ENCODE measurements at places on chromosomes 12 and 14. TPM values are rescaled to one million over a fixed set of nuclear protein-coding genes. Genes with fewer than 3 reads are reported as not detected.

GRCh38 chr12:1702713-1703112, 11.8 kb downstream of the ADIPOR2 start:
- DNase-seq = no peak

The GALNT16 gene
- total RNA-seq = 6.4 TPM

DNA sequence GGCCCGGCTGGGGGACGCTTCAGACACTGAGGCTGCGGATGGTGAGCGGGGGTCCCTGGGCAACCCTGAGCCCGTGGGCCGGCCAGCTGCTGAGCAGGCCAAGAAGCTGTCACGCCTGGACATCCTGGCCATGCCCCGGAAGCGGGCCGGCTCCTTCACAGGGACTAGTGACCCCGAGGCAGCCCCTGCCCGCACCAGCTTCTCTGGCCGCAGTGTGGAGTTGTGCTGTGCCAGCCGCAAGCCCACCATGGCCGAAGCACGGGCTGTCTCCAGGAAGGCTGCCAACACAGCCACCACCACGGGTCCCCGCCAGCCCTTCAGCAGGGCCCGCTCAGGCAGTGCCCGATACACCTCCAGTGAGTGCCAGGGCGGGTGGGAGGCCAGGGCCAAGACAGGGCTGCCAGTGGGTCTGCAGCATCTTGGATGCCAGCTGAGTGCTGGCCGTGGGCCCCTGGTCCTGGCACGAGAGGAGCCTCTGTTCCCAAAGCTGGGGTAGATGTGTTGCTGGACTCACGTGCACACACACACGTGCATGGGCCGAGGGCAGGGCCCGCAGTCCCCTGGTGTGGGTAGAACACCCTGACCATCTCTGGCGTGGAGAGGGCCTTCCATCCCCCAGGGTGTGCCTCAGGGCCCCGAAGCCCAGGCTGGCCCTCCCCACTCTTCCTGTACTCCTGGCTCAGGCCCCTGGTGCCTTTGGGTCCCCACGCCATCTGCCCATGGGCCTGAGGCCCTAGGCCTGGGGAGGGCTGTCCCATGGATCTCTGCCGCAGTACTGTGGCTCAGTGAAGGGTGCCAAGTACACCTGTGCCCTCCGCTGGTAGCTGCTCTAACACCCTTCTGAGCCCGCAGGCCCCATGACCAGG, 22.8 kb downstream of the CEP170B start:
- peak; percentile 25 for DNase-seq

- DNase-seq = no peak
Observed at GRCh38 chr14:67395876-67396189, 16.1 kb downstream of the PLEK2 start.

GRCh38 chr12:49098035-49098451, 3.4 kb upstream of the DHH start:
- DNase-seq = no peak

GRCh38 chr14:97458255-97458654, 661.1 kb downstream of the VRK1 start:
- no peak for DNase-seq

- DNase-seq = no peak
Observed at GRCh38 chr14:94702629-94703028, 67.3 kb downstream of the GSC start.

DNA sequence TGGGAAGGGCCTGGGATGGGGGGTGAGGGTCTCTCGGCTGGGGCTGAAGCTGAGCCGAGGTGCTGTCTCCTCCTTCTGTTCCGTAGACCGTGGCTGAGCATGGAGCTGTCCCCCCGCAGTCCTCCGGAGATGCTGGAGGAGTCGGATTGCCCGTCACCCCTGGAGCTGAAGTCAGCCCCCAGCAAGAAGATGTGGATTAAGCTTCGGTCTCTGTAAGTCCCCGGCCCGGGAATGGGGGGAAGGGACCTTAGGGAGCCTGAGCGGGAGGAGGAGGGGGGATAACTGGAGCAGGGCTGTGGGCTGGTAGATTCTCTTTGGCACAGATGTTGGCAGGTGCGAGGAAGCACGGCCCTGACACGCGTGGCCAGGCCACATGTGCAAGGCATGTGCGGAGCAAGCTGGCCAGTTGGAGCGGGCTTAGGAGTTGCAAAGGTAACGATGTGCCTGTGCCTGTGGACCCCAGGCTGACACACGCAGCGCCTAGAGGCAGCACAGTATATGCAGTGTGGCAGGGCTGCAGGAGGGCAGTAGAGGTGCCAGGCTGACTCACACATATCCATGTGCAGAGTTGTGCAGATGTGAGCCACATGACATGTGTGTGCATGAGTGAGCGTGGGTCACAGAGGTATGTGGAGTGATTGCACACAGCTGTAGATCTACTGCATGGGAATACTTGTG, 512 bp downstream of the PDE1B start:
- no peak for DNase-seq

GRCh38 chr12:101823891-101824290, 6.9 kb downstream of the GNPTAB start:
- DNase-seq = no peak

GRCh38 chr12:1470051-1470450, 124.3 kb downstream of the FBXL14 start:
- no peak for DNase-seq

The PPTC7 gene
- 32.2 TPM for total RNA-seq

GRCh38 chr12:85310456-85311076, 30.5 kb downstream of the ALX1 start:
- no peak for DNase-seq

DNA sequence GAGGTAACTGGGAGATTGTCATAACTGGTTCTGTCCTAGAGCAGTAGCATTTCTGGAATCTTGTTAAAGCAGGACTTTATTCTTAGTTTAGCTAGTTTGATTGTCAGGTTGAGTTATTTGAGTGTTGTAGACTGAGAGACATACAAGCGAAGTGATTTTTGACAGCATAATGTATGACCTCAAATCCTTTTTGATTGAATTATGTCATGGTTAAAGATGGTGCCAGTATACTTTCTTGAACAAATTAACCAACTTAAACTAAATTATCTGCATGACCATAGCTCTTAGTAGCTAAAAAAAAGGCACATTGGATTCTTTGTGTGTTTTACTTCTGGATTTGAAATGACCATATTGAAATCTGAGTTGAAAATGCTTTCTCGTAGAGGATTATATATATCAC, 626.6 kb downstream of the TMTC2 start:
- DNase-seq = no peak

The TPPP2 gene
- total RNA-seq = 2.3 TPM

DNA sequence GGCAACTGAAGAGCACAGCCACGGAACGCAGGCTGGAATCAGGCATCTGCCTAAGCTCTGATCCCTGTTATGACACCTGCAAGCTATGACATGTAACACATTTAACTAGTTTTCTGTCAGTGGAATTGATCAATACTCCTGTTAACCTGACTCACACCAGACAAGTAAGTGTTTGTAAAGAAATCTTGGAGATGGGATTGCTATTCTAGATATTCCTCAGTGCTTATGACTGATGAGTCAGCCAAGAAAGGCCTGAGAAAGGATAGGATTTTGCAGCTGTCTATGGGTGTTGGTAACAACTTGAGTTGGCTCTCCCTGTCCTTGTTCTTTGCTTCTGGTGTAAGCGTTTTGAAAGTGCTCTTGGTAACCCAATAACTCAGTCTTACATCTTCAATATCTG, 110.5 kb downstream of the GPR135 start:
- DNase-seq = no peak

The TMEM119 gene
- 7.0 TPM for total RNA-seq

The AHNAK2 gene
- 145 TPM for total RNA-seq

DNA sequence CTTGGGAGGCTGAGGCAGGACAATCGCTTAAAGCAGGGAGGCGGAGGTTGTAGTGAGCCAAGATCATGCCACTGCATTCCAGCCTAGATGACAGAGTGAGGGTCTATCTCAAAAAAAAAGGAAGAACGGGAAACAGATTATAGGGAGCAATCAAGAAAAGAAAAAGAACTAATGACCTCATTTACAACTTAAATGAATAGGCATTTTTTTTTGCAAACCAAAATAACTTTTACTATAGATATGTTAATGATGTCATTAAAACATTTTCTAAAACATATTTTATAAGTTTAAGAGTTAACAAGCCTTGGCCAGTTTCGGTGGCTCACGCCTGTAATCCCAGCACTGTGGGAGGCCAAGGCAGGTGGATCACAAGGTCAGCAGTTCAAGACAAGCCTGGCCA, 6.8 kb upstream of the RESF1 start:
- DNase-seq = no peak

- no peak for DNase-seq
Observed at GRCh38 chr14:52312931-52313355, 1.2 kb upstream of the PTGER2 start.

The TAS2R8 gene
- total RNA-seq = not detected
